ENCODE measurements at places on chromosomes 4 and X. TPM values are rescaled to one million over a fixed set of nuclear protein-coding genes. Genes with fewer than 3 reads are reported as not detected.

GRCh38 chrX:98207947-98208346 lies 1324.2 kb downstream of the RPA4 start:
- no peak overlapping the region for H3K4me3 ChIP-seq
- no peaks in the 10 kb centered on the region for H3K4me1 ChIP-seq
- H3K27ac ChIP-seq: no peak overlapping the region
- no peaks in the 10 kb centered on the region for H3K27me3 ChIP-seq

- no peak for DNase-seq
- no peaks in the 10 kb centered on the region for H3K36me3 ChIP-seq
- H3K4me3 ChIP-seq: no peak overlapping the region
- no peaks in the 10 kb centered on the region for H3K4me1 ChIP-seq
- no peaks in the 10 kb centered on the region for H3K27me3 ChIP-seq
Observed at GRCh38 chr4:126251169-126251568, 936.4 kb downstream of the FAT4 start.

NEIL3 gene
- 18.7 TPM for total RNA-seq

GRCh38 chr4:98055800-98056501 lies 87.3 kb downstream of the STPG2 start:
- DNase-seq: no peak
- no peaks in the 10 kb centered on the region for H3K27me3 ChIP-seq
- H3K4me3 ChIP-seq: no peak overlapping the region
- no peaks in the 10 kb centered on the region for H3K4me1 ChIP-seq
- no peak overlapping the region for H3K27ac ChIP-seq
- peaks cover 2% of the 10 kb centered on the region for H3K36me3 ChIP-seq

DNA sequence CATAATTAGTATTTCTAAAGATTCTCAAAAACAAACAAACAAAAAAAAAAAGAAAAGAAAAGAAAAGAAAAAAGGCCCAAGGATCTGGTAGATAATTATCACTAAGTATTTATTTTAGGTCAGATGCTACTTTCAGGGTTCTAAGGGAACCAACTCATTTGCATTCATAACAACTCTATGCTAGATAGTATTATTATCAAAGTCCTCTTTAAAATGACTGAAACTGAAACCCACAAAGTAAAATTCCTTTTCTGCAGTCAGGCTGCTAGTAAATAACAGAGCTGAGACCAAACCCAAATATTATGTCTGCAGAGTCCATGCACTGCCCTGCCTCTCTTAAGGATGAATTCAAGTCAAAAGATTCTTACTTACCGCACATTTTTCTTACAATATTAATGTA lies 38.3 kb upstream of the MAPK10 start:
- H3K4me1 ChIP-seq: no peaks in the 10 kb centered on the region
- no peaks in the 10 kb centered on the region for H3K27me3 ChIP-seq
- H3K36me3 ChIP-seq: no peaks in the 10 kb centered on the region
- no peak overlapping the region for H3K27ac ChIP-seq
- no peak for DNase-seq
- H3K4me3 ChIP-seq: no peak overlapping the region

DNA sequence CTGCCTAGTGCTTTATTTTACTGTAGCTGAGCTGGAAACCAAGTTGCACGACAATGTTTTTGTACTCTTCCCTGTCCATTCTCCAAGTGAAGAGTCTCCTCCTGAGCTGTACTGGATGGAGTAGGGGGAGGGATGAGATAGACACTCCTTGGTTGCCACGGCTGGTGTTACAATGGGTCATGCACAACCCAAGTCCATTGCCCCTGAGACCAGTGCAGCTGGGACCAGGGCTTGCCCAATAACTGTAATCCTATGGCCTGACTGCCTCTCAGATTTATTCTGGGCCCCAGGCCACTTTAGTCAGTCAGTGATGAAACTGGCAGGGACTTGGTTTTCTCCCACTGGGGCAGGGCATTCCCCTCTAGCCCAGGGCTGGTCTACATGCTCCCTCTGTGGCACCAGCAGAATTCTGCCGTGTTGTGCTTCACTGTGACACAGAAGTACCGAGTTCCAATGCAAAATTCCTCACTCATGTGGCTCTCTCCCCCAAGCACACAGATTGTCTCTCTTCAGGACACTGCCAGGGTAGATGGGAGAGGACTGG lies 203.3 kb upstream of the PCDH18 start:
- DNase-seq: no peak
- no peaks in the 10 kb centered on the region for H3K4me1 ChIP-seq
- no peak overlapping the region for H3K4me3 ChIP-seq
- H3K27ac ChIP-seq: no peak overlapping the region
- no peaks in the 10 kb centered on the region for H3K36me3 ChIP-seq

GRCh38 chr4:52202931-52203330 lies 151.8 kb downstream of the SPATA18 start:
- H3K27me3 ChIP-seq: no peaks in the 10 kb centered on the region
- H3K27ac ChIP-seq: no peak overlapping the region
- no peaks in the 10 kb centered on the region for H3K36me3 ChIP-seq
- no peak for DNase-seq

- H3K36me3 ChIP-seq: no peaks in the 10 kb centered on the region
- no peak for DNase-seq
- H3K4me3 ChIP-seq: no peak overlapping the region
- no peak overlapping the region for H3K27ac ChIP-seq
- H3K27me3 ChIP-seq: peaks cover 2% of the 10 kb centered on the region
Observed at GRCh38 chr4:109009909-109010308, 247.1 kb upstream of the ETNPPL start.

DNA sequence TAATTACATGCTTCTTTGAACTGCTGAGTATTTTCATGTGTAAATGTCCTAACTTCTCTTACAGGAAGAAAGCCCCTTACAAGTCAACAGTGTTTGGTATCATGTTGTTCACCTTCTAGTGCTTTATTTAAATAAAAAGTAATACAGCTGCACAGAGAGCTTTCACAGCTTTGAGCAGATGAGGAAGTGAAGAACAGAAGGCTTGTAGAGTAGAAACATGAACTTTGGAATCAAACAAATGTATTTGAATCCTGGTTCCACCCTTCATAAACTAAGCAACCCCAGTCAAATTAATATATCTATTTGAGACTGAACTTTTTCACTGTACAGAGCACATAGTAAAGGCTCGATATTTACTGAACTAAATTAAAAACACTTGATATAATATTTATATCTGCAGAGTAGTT lies 120.5 kb downstream of the CAMK2D start:
- no peak for DNase-seq
- peaks cover 68% of the 10 kb centered on the region for H3K4me1 ChIP-seq
- no peak overlapping the region for H3K4me3 ChIP-seq
- peaks cover 32% of the 10 kb centered on the region for H3K36me3 ChIP-seq

DNA sequence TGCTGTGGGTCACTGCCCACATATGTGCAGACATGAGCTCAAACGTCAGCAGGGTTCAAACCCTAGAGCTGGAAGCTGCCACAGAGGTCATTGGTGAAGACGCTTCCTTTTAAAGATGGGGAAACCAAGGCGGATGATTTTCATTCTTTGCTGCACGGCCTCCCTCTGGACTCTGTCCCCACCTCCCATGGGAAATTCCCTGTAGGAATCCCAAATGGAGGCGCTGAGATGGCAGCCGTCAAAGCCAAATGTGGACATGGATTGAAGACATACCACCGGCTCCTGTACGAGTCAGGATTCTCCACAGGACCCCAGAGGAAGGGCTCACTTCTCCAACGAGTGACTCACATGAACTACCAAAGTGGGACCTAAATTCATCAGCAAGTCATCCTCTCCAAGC lies 286.4 kb downstream of the CRLF2 start:
- no peak for DNase-seq
- no peak overlapping the region for H3K4me3 ChIP-seq
- no peaks in the 10 kb centered on the region for H3K36me3 ChIP-seq
- H3K27ac ChIP-seq: no peak overlapping the region
- H3K4me1 ChIP-seq: no peaks in the 10 kb centered on the region

DNA sequence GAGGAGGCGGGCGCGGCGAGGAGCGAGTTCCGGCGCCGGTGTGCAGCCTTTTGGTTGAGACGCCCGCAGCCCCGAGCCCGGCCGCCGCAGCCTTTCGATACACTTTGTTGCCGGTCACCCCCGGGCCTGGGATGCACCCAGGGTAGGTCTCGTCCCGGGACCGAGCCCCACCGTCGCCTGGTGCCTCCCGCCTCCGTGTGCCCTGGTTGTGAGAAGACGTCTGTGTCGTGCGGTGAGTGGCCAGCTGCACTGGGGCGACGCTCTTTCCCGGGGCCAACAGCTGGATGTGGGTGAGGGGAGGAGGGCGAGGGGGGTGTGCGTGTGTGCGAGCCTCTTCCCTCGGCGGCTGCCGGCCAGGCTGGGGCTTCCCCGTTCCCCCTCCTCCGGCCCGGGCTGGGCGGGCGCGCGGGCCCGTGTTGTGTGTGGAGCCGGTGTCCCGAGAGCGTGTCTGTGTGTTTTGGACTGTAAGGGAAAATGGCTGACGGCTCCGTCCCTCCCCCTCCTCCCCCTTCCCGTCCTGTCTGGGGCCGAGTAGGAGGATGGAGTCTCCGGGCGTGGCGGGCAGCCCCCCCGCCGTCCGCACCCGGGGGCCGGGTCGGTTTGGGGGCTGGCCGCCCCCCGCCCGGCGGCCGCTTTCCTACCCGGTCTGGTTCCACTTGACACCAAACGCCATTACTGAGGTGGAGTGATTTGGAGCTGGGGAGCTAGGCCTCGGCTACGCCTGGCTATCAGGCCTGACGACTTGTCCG lies 807 bp downstream of the USP9X start:
- H3K4me3 ChIP-seq: peak overlapping the region; percentile 88
- H3K27ac ChIP-seq: peak overlapping the region; percentile 100
- peaks cover 20% of the 10 kb centered on the region for H3K36me3 ChIP-seq
- peaks cover 26% of the 10 kb centered on the region for H3K4me1 ChIP-seq

- no peak overlapping the region for H3K27ac ChIP-seq
- no peaks in the 10 kb centered on the region for H3K4me1 ChIP-seq
Observed at GRCh38 chr4:16026160-16026761, 57.6 kb downstream of the PROM1 start.

DNA sequence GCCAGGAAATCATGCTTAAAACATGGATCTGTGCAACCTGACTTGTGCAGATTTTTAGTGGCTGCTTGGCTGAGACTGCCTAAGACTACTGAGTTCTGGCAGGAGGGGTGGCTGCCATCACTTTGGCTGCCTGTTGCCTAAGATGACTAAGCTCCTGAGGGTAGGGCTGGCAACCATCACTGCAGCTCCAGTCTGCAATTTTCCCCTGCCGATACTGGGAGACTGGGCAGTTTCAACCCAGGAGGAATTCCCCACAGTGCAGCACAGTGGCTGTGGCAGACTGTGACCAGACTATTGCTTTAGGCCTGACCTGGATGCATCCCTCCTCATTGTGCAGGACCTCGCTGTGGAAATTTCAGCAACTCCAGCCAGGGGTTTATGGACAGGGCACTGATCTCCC lies 544.9 kb downstream of the ANKRD50 start:
- no peak for DNase-seq
- H3K4me3 ChIP-seq: no peak overlapping the region
- no peak overlapping the region for H3K27ac ChIP-seq
- H3K27me3 ChIP-seq: peaks cover 3% of the 10 kb centered on the region
- H3K4me1 ChIP-seq: no peaks in the 10 kb centered on the region

DNA sequence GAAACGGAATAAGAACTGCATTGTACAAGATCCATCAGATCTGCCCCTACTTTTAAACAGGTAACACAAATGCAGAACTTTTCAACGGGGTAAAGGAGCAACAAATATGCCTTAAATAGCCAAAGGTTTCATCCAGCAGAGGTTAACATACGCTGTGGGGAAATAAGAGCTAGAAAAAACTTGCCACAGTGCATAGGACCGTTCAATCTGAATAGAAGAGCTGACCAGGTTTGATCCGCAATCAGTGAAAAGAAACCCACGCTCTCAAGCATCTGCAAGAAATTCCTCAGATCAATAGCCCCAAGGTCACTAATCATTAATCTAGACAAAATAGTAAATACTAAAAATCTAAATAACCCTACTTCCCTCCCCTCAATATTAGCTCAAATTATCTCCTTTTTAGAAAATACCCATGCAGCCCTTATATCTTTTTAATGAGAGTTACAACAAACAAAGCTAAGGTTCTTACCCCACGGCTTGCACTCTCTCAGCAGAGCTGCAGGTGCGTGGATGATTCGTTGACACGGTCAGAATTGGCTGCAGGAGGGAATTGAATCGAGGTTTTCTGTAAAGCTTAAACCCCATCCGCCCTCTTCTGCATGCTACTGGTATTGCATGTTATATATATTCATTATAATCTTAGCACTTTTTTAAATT lies at the start of gene TLR10:
Gene TLR10, minus strand, starts transcription at position 539 of the 657 bp plus-strand sequence. CDS start 7,400 bp downstream, outside the sequence.
- no peak within 1 kb of the TSS for H3K27ac ChIP-seq
- peaks cover 4% of the 10 kb centered on the region for H3K4me1 ChIP-seq
- no peak within 1 kb of the TSS for H3K4me3 ChIP-seq

DNA sequence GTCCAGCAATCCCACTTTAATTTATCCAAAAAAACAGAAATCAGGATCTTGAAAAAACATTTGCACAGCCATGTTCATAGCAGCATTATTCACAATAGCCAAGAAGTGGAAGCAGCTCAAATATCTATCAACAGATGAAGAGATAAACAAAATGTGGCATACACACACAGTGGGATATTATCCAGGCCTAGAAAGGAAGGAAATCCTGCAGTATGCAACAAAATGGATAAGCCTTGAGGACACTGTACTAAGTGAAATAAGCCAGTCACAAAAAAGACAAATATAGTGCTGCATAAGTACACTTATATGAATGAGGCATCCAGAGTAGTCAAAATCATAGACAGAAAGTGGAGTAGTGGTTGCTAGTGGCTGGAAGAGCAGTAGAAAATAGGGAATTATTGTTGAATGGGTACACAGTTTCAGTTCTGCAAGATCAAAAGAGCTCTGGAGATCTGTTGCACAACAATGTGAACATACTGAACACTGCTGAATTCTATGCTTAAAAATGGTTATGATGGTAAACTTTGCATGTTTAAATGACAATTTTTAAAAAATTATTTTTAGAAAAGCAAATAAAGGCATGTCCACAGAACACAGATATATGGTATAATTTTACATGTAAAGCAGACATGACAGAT lies 25.6 kb downstream of the CHM start:
- no peaks in the 10 kb centered on the region for H3K27me3 ChIP-seq
- no peak overlapping the region for H3K27ac ChIP-seq
- H3K4me3 ChIP-seq: no peak overlapping the region

ODAPH gene
- total RNA-seq: not detected

- no peaks in the 10 kb centered on the region for H3K4me1 ChIP-seq
- H3K4me3 ChIP-seq: no peak overlapping the region
- no peak overlapping the region for H3K27ac ChIP-seq
- H3K27me3 ChIP-seq: no peaks in the 10 kb centered on the region
- H3K36me3 ChIP-seq: no peaks in the 10 kb centered on the region
- DNase-seq: no peak
Observed at GRCh38 chr4:129917651-129918050, 821.7 kb downstream of the C4orf33 start.

DNA sequence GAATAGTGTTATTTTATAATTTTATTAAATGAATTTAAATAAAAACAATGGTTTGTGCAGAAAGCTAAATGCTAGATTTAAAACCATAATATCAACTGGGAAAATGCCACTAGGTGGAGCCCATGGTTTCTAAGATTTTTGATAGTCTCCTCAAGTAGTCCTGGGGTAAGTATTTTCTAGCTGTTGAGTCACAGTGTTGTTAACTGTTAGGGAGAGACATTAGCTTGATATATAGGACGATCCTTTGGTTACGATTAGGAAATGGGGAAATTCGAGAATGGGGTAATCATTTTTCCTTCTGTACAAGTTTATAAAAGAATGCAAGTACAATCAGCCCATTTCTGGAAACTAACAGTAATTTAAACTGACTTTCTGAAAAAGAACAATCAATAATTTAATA lies 378.4 kb downstream of the ANKRD50 start:
- DNase-seq: peak; percentile 39
- H3K36me3 ChIP-seq: no peaks in the 10 kb centered on the region
- no peaks in the 10 kb centered on the region for H3K4me1 ChIP-seq
- no peak overlapping the region for H3K27ac ChIP-seq
- no peak overlapping the region for H3K4me3 ChIP-seq
- peaks cover 2% of the 10 kb centered on the region for H3K27me3 ChIP-seq

Data from activated CD8-positive, alpha-beta T cell treated with anti-CD3 and anti-CD28 coated beads for 36 hours (primary cell).